ENCODE measurements at places on chromosomes 7 and 10. TPM values are rescaled to one million over a fixed set of nuclear protein-coding genes. Genes with fewer than 3 reads are reported as not detected.

SLC39A12 gene
- total RNA-seq = not detected

TMEM225B gene
- not detected for total RNA-seq

TAX1BP1 gene
- 72.5 TPM for total RNA-seq

FAM25A gene
- total RNA-seq = not detected

TUBGCP2 gene
- total RNA-seq = 40.8 TPM

EPO gene
- total RNA-seq = not detected

PAX2 gene
- not detected for total RNA-seq

NOS3 gene
- total RNA-seq = 29.3 TPM

GATA3 gene
- total RNA-seq = under 0.01 TPM

SPAM1 gene
- total RNA-seq = not detected

POLR2J2 gene
- 1.6 TPM for total RNA-seq

HTR7 gene
- total RNA-seq = 0.22 TPM

Data from dermis lymphatic vessel endothelial cell (primary cell).